ENCODE measurements at places on chromosomes 1 and 21. TPM values are rescaled to one million over a fixed set of nuclear protein-coding genes. Genes with fewer than 3 reads are reported as not detected.

DNA sequence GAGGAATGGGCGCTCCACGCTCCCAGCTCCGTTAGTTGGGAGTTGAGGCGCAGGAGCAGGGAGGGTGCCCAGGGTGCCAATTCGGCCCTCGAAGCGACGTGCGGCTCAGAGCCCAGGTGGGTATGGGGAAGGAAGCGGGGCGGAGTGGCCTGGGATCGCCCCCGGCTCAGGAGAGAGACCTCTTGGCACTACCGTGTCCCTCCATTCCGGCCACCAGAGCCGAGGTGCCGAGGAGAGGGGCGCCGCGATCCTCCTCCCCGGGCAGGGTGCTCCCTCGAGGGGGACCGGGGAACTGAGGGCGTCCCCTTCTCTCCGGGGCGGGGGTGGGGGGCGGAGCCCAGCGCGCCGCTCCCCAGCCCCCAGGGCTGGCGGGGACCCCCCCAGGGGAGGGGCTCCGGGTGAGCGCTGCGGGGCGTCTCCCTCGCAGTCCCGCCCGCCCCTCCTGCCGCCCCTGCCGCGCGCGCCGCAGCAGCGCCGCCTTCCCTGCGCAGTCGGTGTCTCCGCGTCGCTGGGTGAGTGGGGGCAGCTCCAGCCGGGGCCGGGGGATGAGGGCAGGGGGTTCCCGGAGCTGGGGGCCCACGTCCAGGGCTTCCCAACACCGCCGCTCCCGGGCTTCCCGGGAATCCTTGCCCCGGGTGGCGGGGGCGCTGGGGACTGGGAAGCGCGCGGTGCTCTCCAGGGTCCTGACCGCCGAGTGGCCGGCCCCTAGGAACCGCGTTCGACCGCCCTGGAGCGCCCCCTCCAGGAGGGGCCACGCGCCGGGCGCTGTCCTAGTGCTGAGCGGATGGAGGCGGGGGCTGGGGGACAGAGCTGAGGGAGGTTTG lies at the start of gene HPCA:
Gene HPCA (plus strand): TSS at position 488 of the 824 bp plus-strand sequence. CDS start 2,408 bp downstream, outside the sequence.
- peak; percentile 56 for DNase-seq
- H3K36me3 ChIP-seq: no peaks in the 10 kb centered on the region
- H3K4me3 ChIP-seq: no peak within 1 kb of the TSS

The OR10Z1 gene
- total RNA-seq: not detected

DNA sequence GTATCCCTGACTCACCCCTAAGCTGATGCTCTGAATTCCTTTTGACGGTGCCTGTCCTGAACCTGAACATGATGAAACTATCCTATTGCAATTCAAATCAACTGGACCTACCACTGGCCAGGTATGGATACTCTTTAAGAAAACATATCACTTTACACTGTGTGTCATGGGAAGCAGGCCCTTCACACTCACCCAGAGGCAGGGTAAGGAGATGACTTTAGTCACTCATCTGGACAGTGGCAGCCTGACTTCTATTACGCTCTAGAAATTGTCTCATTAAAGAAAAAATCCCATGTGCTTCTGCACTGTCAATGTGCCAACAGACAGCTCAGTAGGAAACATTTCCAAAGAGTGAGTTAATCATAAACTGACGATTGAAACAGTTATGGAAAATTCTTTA lies 94.3 kb downstream of the VAV3 start:
- DNase-seq: no peak
- no peaks in the 10 kb centered on the region for H3K36me3 ChIP-seq
- no peaks in the 10 kb centered on the region for H3K27me3 ChIP-seq
- peaks cover 9% of the 10 kb centered on the region for H3K4me1 ChIP-seq
- no peak overlapping the region for H3K4me3 ChIP-seq

GRCh38 chr1:102050556-102050955 lies 53.8 kb upstream of the OLFM3 start:
- H3K36me3 ChIP-seq: no peaks in the 10 kb centered on the region
- no peaks in the 10 kb centered on the region for H3K27me3 ChIP-seq
- DNase-seq: no peak

The PGLYRP3 gene
- total RNA-seq: not detected

DNA sequence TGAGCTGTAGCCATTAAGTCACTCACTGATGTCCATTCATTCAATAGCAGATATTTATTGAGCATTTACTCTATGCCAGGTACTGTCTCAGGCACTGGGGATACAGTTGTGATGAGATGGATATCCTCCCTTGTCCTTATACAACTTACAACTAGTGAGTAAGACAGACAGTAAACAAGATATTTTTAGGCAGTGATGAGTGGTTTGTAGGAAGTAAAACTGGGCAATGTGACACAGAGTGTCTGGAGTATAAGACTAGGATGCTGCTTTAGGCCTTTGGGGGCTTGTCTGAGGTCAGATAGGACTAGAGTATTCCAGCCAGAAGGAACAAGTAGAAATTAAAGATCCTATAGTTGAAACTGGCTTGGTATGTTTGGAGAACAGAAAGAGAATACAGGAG lies 41.4 kb downstream of the NOS1AP start:
- no peaks in the 10 kb centered on the region for H3K4me1 ChIP-seq
- H3K36me3 ChIP-seq: no peaks in the 10 kb centered on the region
- H3K27ac ChIP-seq: no peak overlapping the region
- peaks cover 15% of the 10 kb centered on the region for H3K27me3 ChIP-seq

DNA sequence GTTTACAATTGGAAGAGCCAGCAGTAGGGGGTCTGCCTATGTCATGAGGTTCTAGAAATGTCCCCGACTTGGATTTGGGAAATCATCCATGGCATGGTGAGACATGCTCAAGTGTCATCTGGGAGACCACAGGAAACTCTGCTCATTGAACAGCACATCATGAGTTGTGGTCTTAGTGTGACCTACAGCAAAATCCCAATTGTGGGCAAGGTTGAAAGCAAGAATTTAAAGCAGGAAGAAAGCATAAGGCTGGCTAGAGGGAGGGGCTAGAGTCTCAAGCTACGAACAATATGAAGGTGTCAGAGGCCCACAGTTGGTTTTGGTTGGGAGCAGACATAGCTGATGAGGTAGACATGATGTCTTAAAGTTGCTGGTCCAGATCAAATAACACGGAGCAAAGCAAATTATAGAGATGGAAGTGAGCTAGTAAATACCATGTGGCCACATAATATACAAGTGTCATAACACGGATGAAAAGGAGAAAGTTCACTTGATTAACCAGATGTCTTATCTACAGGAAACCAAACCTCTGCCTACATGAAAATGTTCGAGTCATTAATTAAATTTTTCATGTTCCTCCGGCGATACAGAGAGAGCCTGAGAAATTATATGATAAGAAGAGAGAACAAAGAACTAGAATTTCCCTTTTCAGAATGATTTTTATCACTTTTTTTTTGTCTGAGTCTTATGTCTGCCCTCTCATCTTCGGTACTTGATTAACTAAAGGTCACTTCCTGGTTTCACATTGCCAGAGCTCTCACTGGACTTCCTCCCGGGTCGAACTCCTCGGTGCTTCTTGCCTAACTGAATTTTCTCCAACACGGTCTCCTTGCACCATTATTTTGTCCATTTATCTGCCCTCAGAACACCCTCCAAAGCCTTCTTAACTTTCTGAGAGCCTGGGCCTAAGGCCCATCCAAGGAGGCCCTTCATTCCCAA lies 67.5 kb upstream of the DUSP10 start:
- H3K27me3 ChIP-seq: no peaks in the 10 kb centered on the region
- peaks cover 25% of the 10 kb centered on the region for H3K4me1 ChIP-seq
- peaks cover 10% of the 10 kb centered on the region for H3K36me3 ChIP-seq
- no peak overlapping the region for H3K4me3 ChIP-seq

The SLAMF7 gene
- total RNA-seq: 13.7 TPM

GRCh38 chr1:21939650-21940374 lies 2.7 kb upstream of the HSPG2 start:
- peaks cover 6% of the 10 kb centered on the region for H3K4me1 ChIP-seq
- H3K27me3 ChIP-seq: peaks cover 38% of the 10 kb centered on the region
- H3K27ac ChIP-seq: no peak overlapping the region
- H3K4me3 ChIP-seq: no peak overlapping the region
- no peaks in the 10 kb centered on the region for H3K36me3 ChIP-seq

GRCh38 chr1:51349862-51350261 lies 19.5 kb upstream of the TTC39A start:
- H3K4me3 ChIP-seq: no peak overlapping the region
- H3K36me3 ChIP-seq: peaks cover 7% of the 10 kb centered on the region
- peaks cover 13% of the 10 kb centered on the region for H3K27me3 ChIP-seq

DNA sequence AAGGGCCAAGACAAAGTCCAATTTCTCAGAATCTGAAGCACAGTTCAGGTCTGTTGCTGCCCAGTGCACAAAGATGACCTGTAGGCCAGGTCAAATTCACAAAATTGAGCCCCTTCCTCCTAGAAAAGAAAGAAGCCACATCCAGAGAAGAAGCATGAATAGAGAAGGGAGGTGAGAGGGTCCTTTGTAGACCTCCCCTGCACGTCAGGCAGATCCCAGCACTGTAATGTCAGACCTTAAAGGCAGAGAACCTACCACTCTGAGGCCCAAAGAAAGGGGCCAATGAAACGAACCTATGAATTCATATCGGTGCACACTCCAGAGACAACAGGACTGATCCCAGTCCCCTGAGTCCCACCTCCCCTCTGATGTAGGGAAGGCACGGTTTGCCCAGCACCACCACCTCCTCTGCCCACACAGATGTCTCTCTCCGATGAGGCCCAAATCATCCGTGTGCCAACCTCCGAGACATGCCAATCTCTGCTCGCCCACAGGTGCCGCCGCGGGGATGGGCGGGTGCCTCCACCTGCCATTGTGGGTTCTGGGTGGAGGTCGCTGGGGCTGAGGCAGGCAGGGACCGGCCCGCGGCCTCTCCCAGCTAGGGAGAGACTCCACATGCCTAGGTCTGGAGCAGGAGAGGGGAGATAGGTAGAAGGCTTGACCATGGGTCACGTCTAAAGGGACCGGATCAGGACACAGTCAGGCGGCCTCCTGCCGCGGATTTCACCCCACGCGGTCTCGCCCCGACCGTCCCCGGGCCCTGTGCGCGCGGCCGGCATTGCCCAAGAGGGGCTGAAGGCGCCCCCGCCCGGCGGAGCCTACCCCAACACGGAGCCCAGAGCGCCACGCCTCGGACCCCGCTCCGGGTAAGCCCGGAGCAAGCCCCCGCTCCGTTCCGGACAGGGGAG lies 42.1 kb downstream of the RRAGC start:
- H3K27me3 ChIP-seq: peaks cover 83% of the 10 kb centered on the region
- DNase-seq: no peak
- H3K4me1 ChIP-seq: peaks cover 8% of the 10 kb centered on the region
- H3K36me3 ChIP-seq: no peaks in the 10 kb centered on the region

Data from activated CD4-positive, alpha-beta memory T cell treated with anti-CD3 and anti-CD28 coated beads, Interleukin-2, amount 10 ng/mL, durations not matched to agents 7 days and 5 days (primary cell).